ENCODE measurements at places on chromosomes 16 and 17.
A peak's percentile ranks its signal among the peaks of the same experiment; 100 is the strongest.

DNA sequence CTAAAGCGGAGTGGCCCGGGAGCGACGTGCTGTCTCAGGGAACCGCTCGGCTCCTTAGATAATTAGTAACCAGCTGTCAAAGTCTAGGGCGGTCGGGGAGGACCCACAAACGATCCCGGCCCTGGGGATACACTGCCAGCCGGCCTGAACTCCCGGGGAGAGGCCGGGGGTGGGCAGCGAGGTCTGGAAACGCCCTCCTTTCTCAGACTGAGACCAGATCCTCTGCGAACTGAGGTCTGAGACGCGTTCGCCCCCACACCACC, 1.3 kb downstream of the HNF1B start:
- no peak for DNase-seq

DNA sequence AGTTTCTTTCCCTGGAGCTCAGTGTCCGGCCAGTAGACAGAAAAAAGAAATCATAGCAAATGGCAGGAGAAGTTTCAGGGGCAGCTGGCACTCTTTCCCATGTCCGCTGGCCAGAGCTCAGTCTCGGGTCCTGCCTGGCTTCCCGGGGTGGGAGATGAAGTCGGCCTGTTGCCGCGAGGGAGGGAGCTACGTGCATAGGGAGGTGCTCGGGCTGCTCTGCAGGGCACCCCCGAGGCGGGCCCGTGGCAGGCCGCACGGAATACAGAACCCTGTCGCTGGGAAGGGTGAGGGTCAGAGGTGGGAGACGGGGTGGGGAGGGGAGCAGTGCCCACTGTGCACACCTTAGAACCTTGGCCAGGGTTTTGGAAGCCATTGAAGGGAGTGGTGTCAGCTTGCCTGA, 78.3 kb upstream of the FOXF1 start:
- DNase-seq: no peak

DNA sequence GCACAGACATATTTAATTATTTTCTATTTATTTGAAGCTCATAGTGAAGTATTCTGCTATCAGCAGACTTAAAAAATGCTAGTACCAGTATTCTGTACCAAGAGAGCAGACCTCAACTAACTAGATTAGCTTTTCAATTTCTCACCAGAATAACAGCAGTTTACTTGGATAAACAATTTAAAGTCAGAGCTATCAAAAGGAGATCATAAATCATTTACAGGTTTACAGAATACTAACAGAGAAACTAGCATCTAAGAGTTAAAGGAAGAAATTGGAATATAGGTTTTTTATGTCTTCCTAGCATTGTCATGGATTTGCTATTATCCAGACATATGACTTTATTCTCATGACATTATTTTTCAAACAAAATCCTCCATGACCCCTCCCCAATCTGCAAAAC, 3.4 kb downstream of the SPOP start:
- no peak for DNase-seq

DNA sequence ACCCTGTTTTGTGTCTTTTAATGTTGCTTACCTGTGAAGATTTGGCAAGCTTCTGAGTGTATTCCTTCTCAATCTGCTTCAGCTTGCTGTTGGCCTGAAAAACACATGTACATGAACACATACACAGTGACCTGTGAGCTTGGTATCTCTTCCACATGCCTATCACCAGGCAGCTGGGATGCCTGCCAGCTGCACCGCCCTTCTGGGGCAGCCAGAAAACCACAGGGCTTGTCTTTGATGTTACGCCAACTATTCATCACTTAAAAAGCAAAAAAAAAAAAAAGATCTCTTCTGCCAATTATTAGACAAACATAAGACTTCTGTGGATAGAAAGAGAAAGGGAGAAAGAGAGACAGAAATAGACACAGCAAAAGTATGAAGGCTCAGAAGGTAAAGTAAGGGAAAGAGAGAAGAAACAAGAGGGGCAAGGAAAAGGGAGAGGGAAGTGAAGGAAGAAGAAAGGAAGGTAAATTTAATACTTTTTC, 189.2 kb upstream of the AXIN2 start:
- peak; percentile 92 for DNase-seq

DNA sequence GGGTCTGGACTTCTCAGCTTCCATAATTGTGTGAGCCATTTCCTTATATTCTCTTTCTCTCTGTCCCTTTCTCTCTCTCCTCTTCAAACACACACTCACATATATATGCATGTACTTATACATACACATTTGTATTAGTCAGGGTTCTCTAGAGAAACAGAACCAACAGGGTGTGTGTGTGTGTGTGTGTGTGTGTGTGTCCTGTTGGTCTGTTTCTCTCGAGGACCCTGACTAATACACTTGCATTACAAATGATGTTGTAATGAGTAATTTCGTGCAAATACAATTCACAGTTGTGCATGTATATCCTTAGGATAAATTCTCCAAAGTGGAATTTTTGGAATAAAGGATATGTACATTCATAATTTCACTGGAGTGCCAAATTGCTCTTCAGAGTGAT, 115.3 kb downstream of the NPIPB5 start:
- DNase-seq: peak; percentile 90

DNA sequence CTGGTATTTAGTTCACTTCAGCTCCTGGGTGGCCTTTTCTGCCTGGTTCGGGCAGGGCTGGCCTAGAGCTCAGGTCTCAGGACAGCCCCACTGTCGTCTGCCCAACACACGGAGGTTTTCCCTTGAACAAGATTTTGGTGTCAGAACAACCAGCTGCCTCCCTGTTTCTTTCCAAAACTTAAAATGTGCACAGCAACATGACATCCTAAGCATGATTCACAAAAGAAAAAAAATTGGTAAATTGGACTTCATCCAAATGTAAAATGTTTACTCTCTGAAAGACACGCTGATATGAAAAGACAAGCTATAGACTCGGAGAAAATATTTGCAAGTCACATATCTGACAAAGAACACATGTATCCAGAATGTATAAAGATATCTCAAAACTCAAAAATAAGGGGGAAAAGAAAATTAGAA, 197.8 kb upstream of the CHMP6 start:
- DNase-seq: peak; percentile 70

- no peak for DNase-seq
These were observed 5.4 kb upstream of the TNS4 start for GRCh38 chr17:40506786-40507185.

- DNase-seq: no peak
These were observed 414.8 kb downstream of the MAF start for GRCh38 chr16:79185711-79186110.

DNA sequence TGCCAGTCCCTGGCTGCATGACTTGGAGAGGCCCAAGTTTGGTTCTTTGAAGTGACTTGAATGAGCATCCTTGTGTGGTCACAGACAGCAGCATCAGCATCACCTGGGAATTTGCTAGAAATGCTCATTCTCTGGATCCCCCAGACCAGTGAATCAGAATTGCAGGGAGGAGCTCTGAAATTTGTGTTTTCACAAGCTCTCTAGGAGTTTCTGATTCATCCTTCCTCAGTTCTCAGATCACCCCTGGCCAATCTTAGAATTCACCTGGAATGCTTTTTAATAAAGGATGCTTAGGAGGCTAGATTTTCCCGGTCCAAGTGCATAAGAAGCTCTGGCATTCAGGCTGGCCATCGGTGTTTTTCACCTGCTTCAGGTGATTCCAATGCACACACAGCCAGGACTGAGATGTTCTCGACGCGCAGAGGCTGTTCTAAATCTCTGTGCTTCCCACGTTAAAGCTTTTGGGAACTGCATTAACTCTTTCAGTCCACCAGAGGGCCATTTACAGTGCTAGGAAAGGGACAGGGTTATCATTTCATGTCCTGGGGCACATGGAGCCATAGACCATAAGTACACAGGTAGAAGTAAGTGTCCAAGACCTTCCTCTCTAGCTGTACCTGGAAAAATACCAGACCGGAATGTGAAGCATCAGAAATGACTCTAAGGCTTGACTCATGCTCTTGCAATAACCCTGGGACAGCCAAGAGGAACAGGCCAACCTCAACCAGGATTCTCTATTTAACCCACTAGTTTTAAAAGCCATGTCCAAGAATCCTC, 85.7 kb upstream of the XYLT1 start:
- DNase-seq: peak; percentile 35

DNA sequence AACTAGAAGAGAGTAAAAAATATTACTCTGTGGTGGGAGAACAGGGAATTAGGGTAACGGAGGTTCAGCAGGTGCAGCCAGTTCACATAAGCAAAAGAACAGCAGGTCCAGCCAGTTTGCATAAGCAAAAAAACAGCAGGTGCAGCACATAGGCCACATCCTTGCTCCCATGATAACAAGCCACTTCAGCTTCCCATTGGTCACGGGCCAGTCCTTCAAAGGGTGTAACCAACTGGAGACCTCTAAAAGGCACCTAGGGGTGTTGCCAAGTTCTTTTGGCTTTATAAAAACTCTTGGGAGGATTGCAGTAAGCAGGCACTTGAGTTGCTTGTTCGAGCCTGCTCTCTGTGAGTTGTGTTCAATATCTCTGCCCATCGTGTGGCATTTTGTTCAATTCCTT, 488.1 kb downstream of the XYLT1 start:
- DNase-seq: no peak

DNA sequence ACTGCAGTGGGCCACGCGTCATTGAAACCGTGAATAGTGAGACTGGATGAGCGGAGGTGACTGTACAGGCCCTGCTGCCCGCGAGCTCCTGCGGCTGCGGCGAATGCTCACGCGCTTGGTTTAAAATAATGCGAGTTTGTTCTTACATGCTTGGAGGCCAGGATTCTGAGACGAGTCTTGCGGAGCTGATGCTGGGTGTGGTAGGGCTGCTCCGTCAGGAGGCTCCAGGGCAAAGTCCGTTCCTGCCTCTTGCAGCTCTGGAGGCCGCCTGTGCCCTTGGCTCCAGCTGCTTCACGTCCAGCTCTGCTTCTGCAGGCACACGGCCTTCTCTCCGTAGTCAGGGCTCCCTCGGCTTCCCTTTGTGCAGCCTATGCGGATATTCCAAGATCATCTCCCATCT, 9.5 kb downstream of the ACSF3 start:
- no peak for DNase-seq

- peak; percentile 35 for DNase-seq
These were observed 1.1 kb upstream of the TFAP4 start for GRCh38 chr16:4273858-4274311.

DNA sequence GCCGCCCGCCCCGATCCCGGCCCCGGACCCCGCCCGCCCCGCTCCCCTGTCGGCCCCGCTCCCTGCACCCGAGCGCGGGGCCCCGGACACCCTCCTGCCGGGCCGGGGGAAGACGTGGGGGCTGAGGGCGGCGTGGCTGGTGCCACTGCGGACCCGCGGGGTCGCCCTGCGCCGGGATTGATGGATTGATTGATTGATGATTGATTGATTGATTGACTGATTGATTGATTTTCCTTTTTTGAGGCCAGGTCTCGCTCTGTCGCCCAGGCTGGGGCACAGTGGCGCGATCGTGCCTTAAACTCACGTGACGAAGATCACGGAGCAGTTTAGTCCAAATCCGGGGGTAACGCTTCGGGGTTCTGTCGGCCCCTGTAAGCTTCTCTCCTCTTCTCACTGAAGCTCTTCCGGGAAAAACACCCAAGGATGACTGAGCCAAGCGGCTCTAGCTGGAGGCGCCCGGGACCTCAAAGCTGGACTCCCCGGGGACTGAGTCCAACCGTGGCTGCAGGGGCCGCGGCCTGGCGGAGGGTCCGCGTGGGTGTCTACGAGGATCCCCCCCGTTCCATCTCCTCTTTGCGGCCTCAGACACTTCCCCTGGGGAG, 40.2 kb upstream of the BHLHA9 start:
- no peak for DNase-seq

DNA sequence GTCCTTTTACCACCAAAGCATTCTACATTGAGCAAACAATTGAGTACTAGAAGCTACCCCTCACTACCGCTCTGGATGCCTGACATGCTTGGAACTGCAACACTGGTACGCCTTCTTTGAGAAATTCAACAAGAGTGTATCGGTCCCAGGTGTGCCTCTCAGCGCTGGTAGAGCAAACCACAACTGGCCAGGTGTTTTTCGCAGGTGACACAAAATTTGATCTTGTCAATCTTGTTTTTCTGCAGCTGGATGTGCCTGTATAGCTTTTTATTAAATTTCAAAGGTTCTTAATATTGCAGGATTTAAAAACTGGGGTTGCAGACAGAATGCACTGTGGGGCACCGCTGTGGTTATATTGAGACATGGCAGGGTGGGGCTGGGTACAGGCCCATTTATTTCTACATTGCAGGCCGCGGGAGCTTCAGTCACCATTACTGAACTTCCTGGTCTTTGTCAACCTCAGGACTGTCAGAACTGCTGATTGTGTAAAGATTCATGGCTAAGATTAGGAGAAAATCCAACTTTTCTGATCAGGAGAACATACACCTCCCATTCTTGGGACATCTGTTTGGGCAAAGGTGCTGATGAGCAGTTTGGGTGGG, 4.5 kb upstream of the SNX20 start:
- DNase-seq: no peak

DNA sequence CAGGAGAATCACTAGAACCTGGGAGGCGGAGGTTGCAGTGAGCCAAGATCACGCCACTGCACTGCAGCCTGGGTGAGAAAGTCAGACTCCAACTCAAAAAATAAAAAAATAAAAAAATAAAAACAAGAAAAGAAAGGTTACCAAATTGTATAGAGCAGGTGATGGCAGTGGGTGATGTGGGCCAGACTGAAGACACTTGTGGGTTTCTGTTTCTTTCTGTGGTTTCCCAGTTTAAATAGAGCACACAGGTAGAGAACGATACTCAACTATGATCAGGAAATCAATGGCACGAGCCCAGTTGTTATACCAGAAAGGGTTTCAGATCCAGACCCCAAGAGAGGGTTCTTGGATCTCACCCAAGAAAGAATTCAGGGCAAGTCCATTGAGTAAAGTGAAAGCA, 32.6 kb downstream of the NUBP1 start:
- no peak for DNase-seq

DNA sequence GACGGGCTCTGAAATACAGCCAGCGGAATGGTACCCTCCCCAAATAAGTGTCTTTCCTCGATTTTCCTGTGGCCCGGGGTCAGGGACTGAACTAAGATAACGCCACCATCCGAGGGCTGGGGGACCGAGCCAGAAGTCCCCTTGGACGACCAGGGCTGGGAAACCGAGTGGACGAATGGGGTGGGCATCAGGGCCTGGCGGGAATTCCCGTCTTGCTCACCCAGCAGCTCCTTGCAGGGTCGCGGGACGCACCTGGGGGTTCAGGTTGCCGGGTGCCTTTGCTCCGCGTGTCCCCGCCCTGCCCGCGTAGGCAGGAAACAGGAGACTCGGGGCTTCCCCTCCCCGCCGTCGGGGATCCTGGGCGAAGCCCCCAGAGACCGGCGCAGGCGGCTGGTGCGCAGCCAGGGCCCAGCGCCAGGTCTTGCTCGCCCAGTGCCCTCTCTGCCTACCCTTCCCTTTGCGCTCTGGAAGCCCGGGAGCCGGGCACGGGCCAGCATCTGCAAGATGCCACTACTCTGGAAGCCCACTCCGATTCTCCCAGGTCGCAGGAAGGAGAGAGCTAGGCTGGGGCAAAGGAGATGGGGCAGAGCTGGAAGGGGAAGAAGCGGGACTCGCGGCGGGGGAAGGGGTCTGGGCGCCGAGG, 665 bp upstream of the GRIN2C start:
- no peak for DNase-seq

- DNase-seq: no peak
These were observed 32.8 kb downstream of the TANC2 start for GRCh38 chr17:62998665-62999393.
